WTC11 (cell line): ENCODE measurements at places on chromosomes 12 and 14. TPM values are rescaled to one million over a fixed set of nuclear protein-coding genes. Genes with fewer than 3 reads are reported as not detected.

ADAMTS20 gene
- 6.0 to 7.4 TPM (median 7.2 TPM) in 3 replicates for total RNA-seq

KLRC3 gene
- total RNA-seq, result not detected in 3 replicates

GLT8D2 gene
- 4.5 to 10.2 TPM (median 8.8 TPM) in 3 replicates for total RNA-seq

CD27 gene
- total RNA-seq, result 0.23 to 0.34 TPM (median 0.28 TPM) in 3 replicates

PTPN6 gene
- 27.1 to 34.7 TPM (median 34.5 TPM) in 3 replicates for total RNA-seq

ING4 gene
- 23.0 to 27.4 TPM (median 26.7 TPM) in 3 replicates for total RNA-seq

KRT85 gene
- not detected in 3 replicates for total RNA-seq

GLIPR1L1 gene
- 0.69 TPM in 1 of 3 replicates, not detected in the others for total RNA-seq

C1R gene
- total RNA-seq, result 8.4 to 9.8 TPM (median 8.9 TPM) in 3 replicates

P3H3 gene
- total RNA-seq, result 49.9 to 55.7 TPM (median 50.7 TPM) in 3 replicates

AMN gene
- total RNA-seq, result 2.4 to 3.0 TPM (median 2.8 TPM) in 3 replicates

KRT74 gene
- not detected in 3 replicates for total RNA-seq

PALS1 gene
- 18.0 to 21.7 TPM (median 21.0 TPM) in 3 replicates for total RNA-seq

DAO gene
- 0.17 TPM in 1 of 3 replicates, not detected in the others for total RNA-seq

PTHLH gene
- total RNA-seq, result not detected in 3 replicates

IPO8 gene
- total RNA-seq, result 41.2 to 44.8 TPM (median 43.1 TPM) in 3 replicates

RAPGEF3 gene
- total RNA-seq, result 9.0 to 13.3 TPM (median 9.7 TPM) in 3 replicates

KITLG gene
- total RNA-seq, result 8.1 to 12.5 TPM (median 8.9 TPM) in 3 replicates

BTBD7 gene
- 29.2 to 34.1 TPM (median 31.3 TPM) in 3 replicates for total RNA-seq

MYF6 gene
- total RNA-seq, result 0.15 to 0.39 TPM in 2 of 3 replicates, not detected in the other

TPCN1 gene
- total RNA-seq, result 29.0 to 32.7 TPM (median 30.7 TPM) in 3 replicates

ASPG gene
- 3.4 to 3.8 TPM (median 3.5 TPM) in 3 replicates for total RNA-seq

SYNDIG1L gene
- 1.4 to 1.9 TPM (median 1.5 TPM) in 3 replicates for total RNA-seq

RHOJ gene
- 0.13 TPM in 1 of 3 replicates, not detected in the others for total RNA-seq

DCN gene
- total RNA-seq, result 2.0 to 7.4 TPM (median 3.4 TPM) in 3 replicates

CLEC1B gene
- not detected in 3 replicates for total RNA-seq

HRK gene
- total RNA-seq, result 1.4 to 3.5 TPM (median 1.6 TPM) in 3 replicates

PLEKHG7 gene
- not detected in 3 replicates for total RNA-seq

TAS2R13 gene
- 0.37 to 0.62 TPM (median 0.37 TPM) in 3 replicates for total RNA-seq

BAZ2A gene
- 103 to 114 TPM (median 108 TPM) in 3 replicates for total RNA-seq

ACYP1 gene
- 22.4 to 26.6 TPM (median 23.0 TPM) in 3 replicates for total RNA-seq

BRAP gene
- total RNA-seq, result 17.3 to 18.3 TPM (median 18.1 TPM) in 3 replicates

TAS2R9 gene
- not detected in 3 replicates for total RNA-seq

ALKBH2 gene
- total RNA-seq, result 15.2 to 20.7 TPM (median 19.8 TPM) in 3 replicates

OSBPL8 gene
- 68.7 to 81.7 TPM (median 72.8 TPM) in 3 replicates for total RNA-seq

HOMEZ gene
- total RNA-seq, result 9.4 to 10.7 TPM (median 10.1 TPM) in 3 replicates

MANSC1 gene
- total RNA-seq, result 6.8 to 10.7 TPM (median 10.6 TPM) in 3 replicates

EIF2S3B gene
- total RNA-seq, result 0.55 to 1.0 TPM (median 0.69 TPM) in 3 replicates

RTN1 gene
- total RNA-seq, result 1.1 to 2.8 TPM (median 1.5 TPM) in 3 replicates

ACVRL1 gene
- total RNA-seq, result 0.64 to 1.5 TPM (median 0.98 TPM) in 3 replicates

HOXC12 gene
- not detected in 3 replicates for total RNA-seq

CLEC6A gene
- 0.11 to 0.20 TPM in 2 of 3 replicates, not detected in the other for total RNA-seq

NGB gene
- 0.14 to 0.46 TPM (median 0.33 TPM) in 3 replicates for total RNA-seq
